ENCODE measurements at places on chromosomes 7 and 10.

DNA sequence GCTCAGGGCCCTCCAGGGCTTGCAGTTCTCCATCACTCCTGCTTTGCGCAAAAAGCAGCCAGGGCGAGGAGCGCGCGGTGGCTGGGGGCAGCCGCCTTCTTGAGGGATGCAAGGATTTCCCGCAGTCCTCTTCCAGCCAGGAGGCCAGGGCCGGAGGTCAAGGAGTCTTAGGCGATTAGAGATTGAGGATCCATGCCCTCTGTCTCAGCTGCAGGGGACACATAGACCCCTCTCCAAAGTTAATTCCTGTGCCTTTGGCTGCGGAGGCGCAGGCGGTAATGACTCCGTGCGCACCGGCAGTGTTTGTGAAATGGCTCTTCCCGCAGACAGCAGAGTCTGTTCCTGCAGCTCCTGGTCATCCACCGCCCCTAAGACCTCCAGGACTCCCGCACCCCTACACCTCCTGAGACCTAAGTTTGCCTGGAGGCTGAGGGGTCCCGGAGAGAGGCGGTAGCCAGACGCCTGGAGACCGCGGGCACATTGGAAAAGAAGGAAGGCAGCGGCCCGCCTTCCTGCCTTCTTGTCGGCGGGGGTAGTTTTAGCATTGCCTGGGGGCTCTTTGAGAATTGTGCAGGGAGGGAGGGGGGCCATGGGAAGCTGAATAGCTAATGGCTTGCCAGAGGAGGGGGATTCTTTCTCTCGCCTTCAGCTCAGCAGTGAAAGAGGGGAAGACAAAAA, 3.3 kb upstream of the NEUROG3 start:
- no peak for DNase-seq

- DNase-seq: no peak
Observed at GRCh38 chr10:123864923-123865322, 26.7 kb downstream of the CPXM2 start.

- no peak for DNase-seq
Observed at GRCh38 chr10:71578069-71578468, 141.5 kb downstream of the C10orf105 start.

DNA sequence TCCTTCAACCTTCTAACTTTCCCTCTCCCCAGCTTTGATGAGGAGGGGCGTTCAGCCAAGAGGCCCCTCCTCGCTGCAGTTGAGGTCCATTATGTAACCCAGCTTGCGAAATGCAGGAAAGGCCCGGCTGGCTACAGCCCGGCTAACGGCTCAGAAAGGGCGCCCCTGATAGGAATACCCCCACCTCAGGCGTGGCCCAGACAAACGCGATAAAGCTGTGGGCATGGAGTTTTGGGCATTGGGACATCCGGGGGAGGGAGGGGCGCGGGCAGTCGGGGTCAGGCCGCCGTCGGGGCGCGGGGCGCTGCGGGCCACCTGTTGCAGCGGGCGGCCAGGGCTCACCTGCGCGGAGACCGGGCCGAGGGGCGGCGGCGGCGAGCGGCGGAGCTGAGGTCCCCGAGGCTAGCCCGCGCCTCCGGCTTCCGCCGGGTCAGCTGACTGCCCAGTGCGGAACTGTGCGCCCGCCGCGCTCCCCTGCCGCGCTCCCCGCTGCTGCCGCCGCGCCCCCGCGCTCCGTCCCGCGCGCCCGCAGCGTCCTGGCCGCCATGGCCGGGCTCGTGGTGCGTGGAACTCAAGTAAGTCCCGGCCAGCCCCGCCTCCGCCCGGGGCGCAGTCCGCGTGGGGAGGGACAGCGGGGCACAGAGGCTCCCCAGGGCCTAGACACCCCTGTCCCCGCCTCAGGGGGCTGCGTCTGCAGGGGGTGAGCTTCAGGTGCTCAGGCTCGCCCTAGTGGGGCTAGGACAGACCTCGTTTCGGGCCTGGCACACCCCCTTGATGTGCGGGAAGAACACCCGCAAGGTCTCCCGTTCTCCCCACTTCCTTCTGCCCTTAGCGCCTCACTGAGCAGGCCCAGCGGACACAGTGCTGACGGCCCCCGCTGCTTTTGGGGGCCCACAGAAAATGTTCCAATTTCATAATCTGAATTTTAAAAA, at the start of gene LRMDA:
LRMDA (plus strand) TSS at position 445 of the 932 bp plus-strand sequence.
- no peak for DNase-seq

- no peak for DNase-seq
Observed at GRCh38 chr10:75994357-75995040, 563.1 kb downstream of the LRMDA start.

DNA sequence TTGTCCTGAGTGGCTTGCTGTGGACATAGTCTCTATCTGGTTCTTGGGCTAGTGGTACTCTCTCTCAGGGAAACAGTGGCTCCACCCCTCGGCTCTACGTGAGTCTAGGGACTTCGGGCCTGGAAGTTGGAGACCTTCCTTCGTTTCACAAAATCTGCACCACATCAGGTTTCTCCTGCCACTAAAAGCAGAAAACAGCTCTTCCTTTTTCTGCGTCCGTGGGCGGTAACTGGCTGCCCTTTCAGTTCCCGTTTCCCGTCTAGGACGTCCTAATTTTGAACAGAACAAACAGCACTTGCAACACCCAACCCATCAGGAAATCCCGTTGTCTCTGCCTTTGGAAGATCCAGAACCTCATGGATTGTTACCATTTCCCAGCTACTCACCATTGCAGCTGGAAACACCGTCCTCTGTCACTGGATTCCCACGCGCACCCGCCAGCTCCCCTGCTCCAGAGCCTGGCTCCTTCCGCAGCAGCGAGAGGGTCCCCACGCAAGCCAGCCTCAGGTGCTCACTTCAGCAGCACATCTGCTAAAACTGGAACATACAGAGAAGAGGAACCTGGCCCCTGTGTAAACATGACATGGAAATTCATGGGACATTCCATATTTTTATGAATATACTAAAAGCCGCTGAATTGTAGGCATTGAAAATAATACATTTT, 311.4 kb upstream of the AKR1E2 start:
- no peak for DNase-seq

- DNase-seq: no peak
Observed at GRCh38 chr7:140060788-140061606, 1.8 kb downstream of the PARP12 start.

Measured in stimulated activated CD8-positive, alpha-beta memory T cell treated with anti-CD3 and anti-CD28 coated beads, Interleukin-4, amount 100 ng/mL, for 1 hour (primary cell).